ENCODE measurements at places on chromosomes 6 and 20. TPM values are rescaled to one million over a fixed set of nuclear protein-coding genes. Genes with fewer than 3 reads are reported as not detected.

DNA sequence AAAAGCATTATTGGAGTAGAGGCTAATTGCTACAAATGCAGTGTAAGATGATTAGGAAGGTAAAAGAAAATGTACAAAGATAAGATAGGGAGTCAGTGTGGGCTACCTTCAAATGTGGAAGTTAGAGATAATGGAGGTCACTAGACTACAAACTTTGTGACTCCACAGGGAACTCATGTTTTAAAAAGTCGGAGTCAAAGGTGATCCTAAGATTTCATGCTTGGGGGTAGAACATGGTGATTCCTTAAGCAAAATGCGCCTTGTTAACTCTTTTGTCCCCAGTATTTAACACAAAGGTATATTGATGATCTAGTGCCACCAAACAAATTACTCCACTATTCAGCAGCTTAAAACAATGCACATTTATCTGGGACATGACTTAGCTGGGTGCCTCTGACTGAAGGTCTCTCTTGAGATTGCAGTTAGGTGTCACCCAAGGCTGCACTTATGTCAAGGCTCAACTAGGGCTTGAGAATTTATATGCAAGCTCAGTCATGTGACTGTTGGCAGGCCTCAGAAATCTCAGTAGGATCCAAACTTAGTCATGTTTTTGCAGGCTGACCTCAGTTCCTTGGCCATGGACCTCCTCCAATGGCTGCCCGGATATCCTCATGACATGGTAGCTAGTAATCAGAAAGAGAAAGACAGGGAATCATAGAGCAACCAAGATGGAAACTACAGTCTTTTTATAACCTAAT, 11.4 kb upstream of the SNX9 start:
- DNase-seq = peak; percentile 71

GRCh38 chr20:37205794-37206193, 26.4 kb upstream of the MROH8 start:
- no peak for DNase-seq

DNA sequence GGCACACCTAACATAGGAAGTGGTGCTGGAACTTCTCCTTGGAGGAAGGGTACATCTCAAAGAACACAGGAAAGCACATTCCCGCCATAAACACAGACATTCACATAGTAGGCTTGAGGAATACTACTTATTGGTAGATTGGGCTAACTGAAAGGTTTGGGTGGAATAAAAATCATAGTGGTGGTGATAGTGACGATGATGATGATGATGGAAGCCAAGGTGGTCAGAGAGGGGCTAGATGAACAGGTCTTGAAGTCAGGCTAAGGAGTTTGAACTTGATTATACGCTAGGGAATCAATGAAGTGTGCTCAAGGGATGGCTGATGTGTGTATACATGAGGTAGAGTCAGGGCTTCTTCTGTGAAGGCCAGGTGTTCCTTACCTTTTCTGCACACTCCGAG, 12.0 kb upstream of the PLEKHG1 start:
- DNase-seq = no peak

GRCh38 chr6:136552054-136552453, 1.8 kb upstream of the MAP7 start:
- DNase-seq = no peak

- no peak for DNase-seq
Measured at GRCh38 chr20:62176866-62177265, 6.0 kb upstream of the MTG2 start.

DNA sequence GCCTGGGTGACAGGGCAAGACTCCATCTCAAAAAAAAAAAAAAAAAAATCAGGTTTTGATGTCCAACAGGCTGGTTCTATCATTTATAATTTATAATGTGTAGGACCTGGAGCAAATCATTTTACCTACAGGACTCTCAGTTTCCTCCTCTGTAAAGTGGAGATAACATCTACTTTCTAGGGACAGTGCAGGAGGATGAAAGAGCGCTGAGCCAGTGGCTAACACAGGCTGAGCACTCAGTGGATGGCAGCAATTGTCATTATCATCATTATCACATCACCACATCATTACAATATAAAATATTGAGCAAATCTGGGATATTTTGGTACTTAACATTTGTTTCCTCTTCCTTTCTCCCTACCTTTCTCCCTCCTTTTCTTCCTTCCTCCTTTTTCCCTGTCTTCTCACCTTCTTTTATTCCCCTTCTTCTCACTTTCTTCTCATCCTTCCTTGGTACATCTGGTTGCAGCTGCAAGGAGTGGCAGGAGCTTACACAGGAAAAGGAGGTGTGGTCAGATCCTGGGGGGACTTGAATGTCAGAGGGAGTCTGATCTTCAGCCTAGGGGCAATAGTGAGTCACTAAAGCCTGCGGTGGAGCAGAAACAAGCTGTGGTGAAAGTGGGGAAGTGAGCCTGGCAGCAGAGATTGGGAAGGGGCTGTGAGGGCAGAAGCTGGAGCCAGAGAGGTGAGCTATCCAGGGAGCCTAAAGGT, 24.6 kb upstream of the CTNNBL1 start:
- DNase-seq = no peak

SSTR4 gene
- not detected for total RNA-seq

All from fibroblast of the aortic adventitia (primary cell).